Right renal pelvis (tissue), 4 donors: ENCODE measurements at places on chromosomes 1 and 21.

GRCh38 chr1:44848456-44849181 is 5.6 kb upstream of the PTCH2 start:
- DNase-seq: no peak

DNA sequence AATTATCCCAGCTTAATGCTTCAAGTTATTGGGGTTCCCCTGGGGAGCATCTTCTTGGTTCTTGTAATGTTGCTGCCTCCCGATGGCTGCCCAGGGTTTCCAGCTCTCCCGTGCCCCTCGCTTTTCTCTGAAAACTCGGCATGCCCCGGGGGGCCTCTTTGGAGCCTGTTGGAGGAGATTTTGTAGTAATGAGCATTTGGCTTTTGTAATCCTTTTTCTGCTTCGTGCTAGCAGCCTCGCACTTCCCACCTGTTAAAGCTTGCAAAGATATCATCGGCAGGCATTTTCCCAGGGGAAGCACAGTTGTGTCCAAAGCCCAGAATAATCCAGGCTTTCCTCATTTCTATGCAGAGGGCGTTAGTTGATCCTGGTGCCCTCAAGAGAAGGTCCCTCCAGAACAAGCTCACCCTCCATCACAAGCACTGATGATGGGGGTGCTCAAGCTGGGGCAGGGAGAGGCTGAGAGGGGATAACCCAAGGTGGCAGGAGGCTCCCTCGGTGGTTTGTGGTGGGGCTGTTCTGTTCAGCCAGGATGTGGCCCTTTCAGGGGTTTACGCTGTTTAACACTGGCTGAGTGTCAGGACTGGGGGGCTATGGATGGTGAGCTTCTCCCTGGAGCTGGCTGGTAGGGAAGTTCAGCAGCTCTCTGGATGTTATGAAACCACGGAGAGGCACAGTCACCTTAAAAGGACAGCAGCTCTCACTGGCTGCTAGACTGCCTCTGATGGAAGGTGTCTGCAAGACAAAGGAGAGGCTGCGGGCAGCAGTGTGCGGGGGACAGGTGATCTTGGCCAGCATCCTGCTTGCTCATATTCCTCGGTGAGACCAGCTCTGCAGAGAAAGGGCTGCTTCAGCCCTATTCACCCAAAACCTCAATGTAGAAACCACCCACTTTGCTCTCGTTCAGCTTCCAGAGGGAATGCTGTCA is 477.1 kb upstream of the VAMP3 start:
- DNase-seq: no peak

- DNase-seq: no peak
These were observed 9.6 kb downstream of the DUSP23 start for GRCh38 chr1:159790237-159790917.

GRCh38 chr21:33198346-33199099 is 31.2 kb upstream of the IFNAR2 start:
- no peak for DNase-seq

DNA sequence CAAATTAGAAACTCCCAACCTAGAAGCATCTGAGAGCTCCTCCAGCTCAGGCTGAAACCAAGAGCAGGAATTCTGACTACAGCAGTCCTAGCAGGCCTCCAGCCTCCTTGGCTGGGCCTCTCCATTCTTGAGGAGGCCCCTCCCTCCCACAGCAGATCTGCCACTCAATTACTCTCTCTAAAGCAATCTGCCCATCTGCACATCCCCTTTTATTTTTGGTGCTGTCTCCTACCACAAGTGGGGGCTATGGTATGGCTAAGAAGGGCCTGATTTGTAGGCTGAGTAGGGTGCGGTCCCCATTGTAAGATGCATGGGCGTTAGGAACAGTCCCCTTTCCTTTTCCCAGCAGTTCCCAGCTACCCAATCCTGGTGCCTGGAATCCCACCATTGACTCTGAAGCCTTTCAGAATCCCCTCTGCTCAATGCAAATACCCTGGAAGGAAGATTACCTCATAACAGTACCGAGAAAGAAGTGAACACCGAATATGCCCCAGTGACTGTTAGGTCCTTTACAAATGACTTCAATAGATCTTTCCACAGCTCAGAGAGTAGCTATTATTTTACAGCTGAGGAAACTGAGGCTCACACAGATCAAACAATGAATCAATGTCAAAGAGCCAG is 11.6 kb upstream of the TTC39A start:
- DNase-seq: no peak

GRCh38 chr1:225872075-225872430 is 10.1 kb downstream of the TMEM63A start:
- DNase-seq: no peak

GRCh38 chr21:29313662-29314408 is 15.1 kb downstream of the BACH1 start:
- no peak for DNase-seq

GRCh38 chr1:89195476-89195875 is 3.3 kb downstream of the GBP4 start:
- no peak for DNase-seq

GRCh38 chr1:111768023-111768422 is 12.3 kb downstream of the DDX20 start:
- DNase-seq: no peak

- no peak for DNase-seq
These were observed 1812.9 kb downstream of the PLA2G4A start for GRCh38 chr1:188641566-188642211.

- no peak for DNase-seq
These were observed 14.9 kb upstream of the CENPS start for GRCh38 chr1:10415211-10415930.

DNA sequence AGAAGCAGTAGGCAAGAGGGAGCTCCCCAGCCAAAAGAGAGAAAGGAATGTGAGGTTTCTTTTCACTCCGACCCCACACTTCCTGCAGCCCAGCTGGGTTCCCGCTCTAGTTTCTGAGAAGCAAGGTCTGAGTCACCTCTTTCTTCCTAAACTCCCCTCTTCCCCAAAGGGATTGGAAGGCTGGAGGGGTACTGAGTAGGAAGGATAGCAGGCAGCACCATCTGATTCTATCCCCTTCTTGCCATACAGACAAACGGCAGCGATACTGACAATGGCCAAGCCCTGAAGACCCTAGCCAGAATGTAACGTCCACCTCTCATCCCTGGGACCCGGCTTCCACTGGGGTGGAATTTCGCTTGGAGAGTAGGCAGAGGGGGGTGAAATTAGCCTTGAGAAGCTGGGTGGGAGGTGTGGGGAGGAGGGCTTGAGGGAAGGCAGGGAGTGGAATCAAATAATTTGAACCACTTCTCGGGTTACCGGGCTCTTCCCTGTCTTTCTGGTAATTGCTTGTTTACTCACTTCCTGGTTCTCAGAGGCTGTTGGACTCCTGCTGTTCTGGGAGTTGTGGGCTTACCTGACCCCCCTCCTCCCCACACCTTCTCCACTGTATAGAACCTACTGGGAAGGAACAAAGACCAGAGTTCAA is 13.2 kb downstream of the IER5 start:
- no peak for DNase-seq

DNA sequence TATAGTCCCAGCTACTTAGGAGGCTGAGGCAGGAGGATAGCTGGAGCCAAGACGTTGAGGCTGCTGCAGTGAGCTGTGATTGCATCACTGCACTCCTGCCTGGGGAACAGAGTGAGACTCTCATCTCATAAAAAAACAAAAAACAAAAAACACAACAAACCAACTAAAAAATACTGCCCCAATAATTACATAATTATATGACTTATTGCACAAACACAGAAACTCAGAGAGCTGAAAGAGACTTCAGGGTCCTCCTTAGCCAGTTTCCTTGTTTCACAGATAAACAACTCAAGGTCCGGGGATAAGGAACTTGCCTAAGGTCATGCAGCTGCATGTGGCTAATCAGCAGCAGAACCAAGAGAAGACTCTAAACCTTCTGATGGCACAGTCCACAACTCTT is 11.9 kb downstream of the EXTL2 start:
- no peak for DNase-seq

DNA sequence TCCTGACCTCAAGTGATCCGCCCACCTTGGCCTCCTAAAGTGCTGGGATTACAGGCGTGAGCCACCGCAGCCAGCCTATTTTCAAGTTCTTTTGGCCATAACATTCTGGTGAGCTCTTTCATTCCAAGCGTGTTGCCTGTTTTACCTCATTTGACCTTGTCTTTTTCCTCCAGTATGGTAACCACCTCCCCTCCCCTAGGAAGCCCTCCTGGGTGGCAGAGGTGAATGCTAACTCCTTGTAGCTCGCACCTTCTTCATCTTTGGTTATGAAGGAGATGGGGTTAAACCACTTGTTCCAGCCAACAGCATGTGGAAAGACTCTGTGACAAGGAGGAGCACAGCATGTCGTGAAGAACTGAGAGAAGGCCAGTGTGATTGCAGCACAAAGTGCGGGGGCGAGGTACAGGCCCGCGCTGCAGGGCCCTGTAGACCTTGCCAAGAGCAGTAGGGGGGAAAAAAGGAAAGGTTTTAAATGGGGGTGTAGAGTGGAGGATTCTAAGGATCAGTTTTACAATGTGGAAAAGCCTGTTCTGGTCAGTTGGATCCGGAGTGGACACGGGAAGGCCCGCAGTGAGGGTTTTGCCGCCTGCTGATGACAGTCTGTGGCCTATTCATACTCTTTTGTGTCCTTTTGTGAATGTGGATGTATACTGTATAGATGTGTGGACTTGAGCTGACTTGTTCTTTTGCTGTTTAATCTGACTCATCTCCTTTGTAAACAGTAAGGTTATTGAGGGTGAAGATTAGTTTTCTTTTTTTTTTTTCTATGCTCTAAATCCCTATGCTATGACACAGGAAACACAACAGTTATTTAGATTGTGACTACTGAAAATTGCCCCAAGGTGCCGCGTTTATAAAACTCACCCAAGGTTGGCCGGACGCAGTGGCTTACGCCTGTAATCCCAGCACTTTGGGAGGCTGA is 7.5 kb upstream of the ZNF436 start:
- no peak for DNase-seq

DNA sequence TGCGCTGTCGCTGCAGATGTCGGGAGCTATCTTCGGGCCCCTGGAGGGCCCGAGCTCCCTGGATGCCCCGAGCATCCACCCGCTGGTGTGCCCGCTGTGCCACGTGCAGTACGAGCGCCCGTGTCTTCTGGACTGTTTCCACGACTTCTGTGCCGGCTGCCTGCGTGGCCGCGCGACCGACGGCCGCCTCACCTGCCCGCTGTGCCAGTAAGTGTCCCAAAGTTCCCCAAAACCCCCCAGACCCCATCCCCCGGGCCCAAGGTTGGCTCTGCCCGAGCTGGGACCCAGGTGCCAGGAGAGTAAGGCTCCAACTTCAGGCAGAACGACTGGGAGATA is 569 bp downstream of the RNF207 start:
- no peak for DNase-seq

- no peak for DNase-seq
These were observed 210.1 kb downstream of the FGGY start for GRCh38 chr1:59506952-59507351.

DNA sequence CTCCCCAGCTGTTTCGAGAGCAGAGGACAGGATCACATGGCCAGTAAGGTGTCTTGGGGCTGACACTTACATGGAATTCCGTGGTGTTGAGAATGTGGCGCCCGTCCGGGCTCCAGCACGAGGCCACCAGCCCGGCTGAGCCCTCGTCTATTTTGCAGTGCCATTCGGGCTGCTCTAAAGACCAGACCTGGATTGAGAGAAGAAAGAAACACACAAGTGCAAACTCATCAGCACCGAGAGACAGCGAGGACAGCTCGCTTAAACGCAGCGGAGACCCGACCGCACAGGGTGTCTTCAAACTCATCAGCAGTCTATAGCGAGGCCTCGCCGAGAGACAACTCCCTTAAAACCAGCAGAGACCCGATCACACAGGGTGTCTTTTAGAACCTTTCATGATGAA is 3.3 kb downstream of the WRAP73 start:
- no peak for DNase-seq

DNA sequence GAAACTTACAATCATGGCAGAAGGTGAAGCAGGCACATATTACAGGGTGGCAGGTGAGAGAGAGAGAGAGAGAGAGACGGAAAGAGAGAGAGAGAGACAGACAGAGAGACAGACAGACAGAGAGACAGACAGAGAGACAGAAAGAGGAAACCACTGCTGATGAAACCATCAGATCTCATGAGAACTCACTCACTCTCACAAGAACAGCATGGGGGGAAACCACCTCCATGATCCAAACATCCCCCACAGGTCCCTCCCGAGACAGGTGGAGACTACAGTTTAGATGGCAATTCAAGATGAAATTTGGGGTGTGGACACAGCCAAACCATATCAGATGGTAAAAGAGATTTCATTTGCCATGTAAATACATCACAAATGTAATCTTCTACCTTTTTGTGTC is 708.1 kb downstream of the MRPL39 start:
- no peak for DNase-seq

DNA sequence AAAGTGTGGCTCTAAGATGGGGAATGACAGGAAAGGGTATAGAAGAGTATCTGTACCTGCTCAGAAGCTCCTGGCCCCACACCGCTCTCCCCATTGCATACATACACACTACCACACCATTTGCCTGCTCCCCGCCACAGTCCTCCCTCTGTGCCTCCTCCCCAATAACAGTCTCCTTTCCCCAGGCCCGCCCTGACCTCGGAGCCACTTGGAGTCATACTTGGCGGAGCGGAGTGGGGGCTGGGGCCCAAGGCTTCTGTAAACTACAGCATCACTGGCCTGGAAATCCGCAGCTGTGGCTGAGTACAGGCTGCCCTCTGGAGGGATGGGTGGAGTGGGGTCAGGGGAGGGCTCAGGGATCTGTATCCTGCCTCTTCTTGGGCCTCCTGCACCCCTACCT is 8.6 kb downstream of the SEMA6C start:
- no peak for DNase-seq

GRCh38 chr1:143735764-143736461 is 235.9 kb downstream of the FAM72C start:
- DNase-seq: no peak

DNA sequence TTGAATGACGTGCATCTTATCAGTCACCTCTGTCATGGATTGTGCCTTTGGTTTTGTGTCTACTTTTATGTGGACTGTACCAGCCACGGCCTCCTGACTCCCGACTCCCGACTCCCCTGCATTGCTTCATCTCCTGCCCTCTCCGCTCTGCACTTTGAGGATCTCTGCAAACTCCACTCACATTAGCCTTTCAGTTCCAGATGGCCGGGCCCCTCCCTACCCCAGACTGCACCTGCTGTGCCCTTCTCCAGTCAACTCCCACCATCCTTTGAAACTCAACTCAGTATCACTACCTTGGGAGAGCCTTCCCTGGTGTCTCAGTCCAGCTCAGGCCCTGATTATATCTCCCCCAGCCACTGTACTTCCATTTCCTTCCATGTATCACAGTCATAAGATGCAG is 71.4 kb downstream of the MDM4 start:
- DNase-seq: no peak
